ENCODE measurements at places on chromosomes 12 and 14.

DNA sequence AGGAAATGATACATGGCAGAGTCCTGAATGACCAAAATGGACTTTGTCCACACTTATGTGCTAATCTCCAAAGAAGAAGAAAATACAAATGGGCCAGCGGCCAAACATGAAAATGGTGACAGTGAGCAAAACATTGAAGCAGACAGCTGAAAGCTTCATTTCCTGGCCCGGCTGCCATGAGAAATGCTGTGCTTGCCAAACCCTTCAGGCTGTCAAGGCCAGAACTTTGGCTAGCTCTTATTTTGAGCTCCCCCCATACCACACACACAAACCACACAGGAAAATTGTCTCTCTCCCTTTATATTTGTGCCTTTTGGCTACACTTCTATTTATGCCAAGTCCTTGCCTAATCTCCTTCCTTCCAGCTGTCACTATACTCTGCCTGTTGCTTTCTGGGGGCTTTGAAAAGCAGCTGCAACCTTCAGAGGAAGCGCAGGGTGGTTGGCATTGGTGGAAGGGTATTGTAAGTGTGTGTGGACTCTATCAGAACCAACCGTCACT is 323.8 kb downstream of the RAD51B start:
- DNase-seq: no peak

DNA sequence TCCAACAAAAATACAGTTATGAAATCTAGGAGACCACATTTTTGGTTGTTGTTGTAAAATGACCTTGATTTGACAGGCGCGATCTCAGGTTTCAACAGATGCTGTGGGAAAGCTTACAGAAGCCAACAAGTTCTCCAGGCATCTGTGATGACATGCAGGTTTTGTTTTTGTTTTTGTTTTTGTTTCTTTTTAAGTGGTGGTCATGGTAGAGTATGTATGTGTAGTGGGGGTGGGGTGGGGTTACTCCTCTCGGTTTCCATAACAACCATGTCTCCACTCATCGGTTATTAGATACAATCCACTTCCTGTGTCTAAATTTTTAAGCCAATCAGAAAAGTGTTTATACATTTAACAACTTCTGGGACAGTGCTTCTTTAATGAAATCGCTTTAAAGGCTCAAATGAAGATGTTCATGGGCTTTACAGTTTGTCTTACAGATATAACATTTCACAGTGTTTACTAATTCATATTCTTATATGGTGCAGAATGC is 199.9 kb upstream of the FOXN3 start:
- no peak for DNase-seq

DNA sequence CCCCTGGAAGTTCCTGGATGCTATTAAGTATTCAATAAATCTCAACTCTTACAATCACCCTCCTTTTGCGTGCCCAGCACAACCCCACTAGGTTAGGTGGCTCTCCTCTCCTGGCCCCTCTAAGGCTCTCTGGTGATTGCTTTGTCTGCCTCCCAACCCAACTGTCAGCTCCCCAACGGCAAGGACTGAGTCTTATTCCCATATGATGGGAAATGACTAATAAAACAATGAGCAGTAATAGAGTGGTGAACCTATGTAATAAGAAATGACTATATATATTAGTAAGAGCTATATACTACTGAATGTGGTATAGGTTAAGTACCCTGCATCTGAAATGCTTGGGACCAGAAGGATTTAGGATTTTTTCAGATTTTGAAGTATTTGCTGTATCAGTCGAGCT is 8.1 kb downstream of the APPL2 start:
- DNase-seq: no peak

DNA sequence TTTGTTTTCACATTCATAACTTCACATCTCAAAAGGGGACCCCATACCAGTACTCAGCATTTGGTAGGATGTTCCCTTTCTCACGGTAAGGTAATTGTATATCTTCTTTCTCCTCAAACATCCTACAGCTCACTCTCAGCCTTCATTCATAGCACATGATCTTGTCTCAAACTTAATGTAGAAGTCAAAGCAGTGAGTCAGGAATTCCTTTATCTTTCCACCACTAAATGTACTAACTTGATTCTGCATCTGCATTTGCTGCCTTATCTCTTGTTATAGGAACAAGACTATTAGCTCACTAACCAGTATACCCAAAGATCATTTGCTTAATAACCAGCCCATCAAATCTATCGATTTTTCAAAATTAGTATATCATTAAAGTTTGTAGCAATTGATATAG is 22.9 kb downstream of the CPSF2 start:
- no peak for DNase-seq

GRCh38 chr12:47762850-47763465 is 4.3 kb upstream of the RAPGEF3 start:
- DNase-seq: no peak

DNA sequence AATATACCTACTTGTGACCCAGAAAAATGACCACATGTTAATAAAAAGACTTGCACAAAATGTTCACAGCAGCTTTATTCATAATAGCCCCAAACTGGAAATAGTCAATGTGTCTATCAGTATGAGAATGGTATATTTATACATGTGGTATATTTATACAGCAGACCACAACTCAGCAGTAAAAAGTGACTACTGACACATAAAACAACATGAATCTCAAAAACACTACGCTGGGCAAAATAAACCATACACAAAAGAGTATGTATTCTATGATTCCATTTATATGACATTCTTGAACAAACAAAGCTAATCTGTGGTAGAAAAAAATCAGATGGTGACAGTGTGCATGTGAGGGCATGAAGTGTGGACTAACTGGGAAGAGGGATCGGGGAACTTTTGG is 35.1 kb downstream of the ARF6 start:
- no peak for DNase-seq

DNA sequence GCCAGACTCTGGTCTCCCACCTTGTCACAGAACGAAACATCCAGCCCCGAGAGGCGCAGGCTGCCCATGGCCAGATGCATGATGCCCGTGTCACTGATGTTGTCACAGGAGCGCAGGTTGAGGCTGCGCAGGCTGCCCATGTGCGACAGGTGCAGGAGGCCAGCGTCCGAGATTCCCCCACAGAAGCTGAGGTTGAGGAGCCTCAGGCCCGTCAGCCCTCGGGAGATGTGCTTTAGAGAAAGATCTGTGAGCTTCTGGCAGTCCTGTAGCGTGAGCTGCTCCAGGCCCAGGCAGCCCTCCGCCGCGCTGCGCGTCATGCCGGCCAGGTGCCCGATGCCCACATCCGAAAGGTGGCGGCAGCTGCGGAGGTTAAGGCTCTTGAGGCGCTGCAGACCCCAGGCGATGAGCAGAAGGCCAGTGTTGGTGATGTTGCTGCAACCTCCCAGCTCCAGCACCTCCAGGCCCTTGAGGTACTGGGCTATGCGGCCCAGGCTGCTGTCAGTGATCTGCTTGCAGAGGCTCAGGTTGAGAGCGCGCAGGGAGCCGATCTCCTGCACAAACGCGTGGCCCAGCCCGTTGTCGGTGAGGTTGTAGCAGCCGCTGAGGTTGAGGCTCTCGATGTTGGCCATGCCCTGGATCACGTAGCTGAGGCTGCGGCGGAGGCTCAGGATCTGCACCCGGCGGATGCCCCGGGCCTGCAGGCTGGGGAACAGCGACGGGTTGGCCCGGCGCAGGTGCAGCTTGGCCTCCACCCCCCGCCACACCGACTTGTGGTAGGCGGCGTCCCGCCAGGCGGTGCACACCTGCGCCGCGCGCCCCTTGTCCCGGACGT is 991 bp downstream of the FBXL14 start:
- DNase-seq: peak; percentile 47

GRCh38 chr12:5479761-5480160 is 47.9 kb downstream of the NTF3 start:
- no peak for DNase-seq

DNA sequence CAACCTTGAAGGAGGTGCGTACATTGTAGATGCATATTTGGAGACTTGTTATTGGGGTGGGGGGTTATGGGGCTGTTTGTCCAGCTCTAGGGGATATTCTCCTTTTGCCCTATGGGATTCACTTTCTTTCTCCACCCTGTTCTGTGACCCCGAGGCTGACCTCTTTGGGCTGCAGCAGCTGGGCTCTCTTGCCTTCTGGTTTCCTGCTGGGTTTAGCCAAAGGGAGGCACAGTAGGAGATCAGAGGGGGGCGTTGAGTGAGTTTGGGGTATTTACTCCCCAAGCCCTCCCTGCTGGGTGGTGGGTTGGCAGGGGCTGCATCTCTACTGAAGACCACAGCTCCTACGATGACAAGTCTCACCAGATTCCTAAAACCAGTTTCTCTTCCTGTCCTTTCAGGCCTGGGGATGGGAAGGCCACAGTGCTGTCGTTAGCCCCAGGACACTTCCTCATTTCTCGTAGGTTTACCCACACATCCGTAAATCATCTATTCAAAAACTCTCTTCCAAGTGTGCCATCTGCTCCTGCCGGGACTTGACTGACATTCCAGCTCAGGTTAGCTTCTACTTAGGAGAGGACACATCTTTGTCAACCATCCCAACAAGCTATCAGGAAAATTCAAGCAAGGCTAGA is 127.1 kb downstream of the TMEM30B start:
- DNase-seq: no peak

DNA sequence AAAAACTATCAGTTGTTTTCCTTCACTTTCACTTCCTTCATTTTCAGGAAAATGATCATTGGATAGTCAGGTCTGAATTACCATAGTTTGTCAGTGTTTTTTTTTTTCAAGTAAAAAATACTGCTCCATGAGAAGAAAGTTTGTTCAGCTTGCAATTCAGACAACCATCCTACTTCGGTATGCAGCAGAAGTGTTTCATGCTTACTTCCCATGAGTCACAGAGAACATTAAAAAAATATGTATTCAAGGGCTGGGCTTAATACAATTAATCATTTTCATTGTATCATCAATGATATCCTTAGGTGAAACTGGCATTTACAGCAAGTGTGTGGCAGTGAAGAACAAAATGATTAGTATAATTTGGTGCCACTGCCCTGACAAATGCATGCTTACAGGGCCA is 21.6 kb downstream of the PYM1 start:
- DNase-seq: no peak

- peak; percentile 77 for DNase-seq
Measured at GRCh38 chr12:63779498-63780481, at the start of gene RXYLT1. TSS of gene RXYLT1 (plus strand) at chr12:63779909. CDS start at chr12:63779961, 52 bp downstream.

DNA sequence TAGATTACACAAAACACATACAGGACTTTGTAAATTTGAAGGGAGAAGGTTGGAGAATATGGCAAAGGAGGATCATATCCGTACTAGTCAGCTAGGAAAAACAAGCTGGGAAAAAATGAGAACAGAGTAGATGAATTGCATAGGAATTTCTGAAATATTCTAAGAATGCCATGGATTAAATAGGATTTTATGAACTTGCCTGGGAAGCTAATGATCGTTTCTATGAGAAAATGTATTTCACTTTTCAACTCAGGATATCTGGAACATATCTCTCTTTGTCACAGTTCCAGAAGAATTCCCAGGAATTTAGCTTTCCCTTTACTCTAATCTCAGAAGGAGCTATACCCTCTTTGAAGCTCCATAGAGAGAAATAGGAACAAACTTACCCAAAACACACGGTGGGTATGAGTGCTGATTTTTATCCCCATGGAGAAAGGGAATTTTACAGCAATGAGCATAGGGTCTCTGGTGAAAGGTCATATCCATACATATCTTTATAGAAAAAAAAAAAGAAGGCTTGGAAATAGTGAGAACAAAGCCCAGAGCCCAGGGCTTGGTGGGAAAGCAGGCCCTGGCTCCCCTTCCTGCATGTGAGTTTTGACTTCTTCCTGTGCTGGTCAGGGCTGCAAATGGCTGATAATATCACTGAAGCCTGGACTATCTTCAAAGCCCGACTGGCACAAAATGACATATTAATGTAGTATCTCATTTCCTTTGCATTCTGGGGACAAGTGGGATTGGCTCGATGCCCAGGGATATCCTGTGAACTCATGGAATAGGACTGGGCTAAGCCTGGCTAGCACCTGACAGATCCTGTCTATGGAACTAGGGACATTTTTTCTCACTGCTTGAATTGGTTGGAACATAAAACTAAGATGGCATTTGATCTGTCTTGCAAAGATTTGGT is 136.3 kb downstream of the AEBP2 start:
- DNase-seq: no peak

- DNase-seq: no peak
Measured at GRCh38 chr12:66063916-66064315, 66.6 kb downstream of the LLPH start.

GRCh38 chr12:24349051-24349799 is 399.8 kb upstream of the SOX5 start:
- no peak for DNase-seq

- DNase-seq: peak; percentile 44
Measured at GRCh38 chr14:104827177-104828055, 26.5 kb downstream of the ZBTB42 start.

- no peak for DNase-seq
Measured at GRCh38 chr12:5185435-5186069, 141.9 kb downstream of the KCNA5 start.

DNA sequence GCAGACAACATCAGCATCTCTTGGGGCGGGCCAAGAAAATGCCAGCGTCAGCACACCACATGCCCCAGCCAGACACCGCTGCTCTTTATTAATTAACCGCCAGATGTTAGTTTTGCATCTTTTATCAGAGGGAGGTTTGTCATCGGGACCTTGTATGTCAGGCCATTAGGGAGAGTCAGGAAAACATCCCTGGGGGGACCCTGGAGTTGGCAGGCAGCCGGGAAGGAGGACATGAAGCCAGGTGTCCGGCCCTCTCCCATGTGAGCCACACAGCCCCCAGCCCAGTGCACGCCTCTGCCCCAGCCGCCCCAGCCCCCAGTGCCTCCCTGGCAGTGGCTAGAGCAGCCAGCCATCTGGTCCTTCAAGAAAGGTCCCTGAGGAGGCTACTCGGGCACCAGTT is 56.9 kb upstream of the FAM222A start:
- DNase-seq: no peak

DNA sequence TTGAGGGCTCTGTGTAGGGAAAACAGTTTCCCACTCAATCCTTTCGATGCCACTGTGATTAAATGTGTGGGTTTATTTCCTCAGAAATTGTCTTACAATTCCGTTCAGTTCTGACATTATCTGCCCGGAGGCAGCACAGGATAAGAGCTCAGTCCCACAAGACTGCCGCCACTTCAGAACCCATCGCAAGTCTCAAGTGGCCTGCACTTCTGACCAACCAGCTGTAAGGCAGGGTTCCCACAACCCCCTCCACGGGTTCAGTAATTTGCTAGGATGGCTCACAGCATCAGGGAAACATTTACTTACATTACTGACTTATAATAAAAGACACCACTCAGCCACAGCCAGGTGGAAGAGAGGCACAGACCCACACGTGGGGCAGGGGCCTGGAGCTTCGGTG is 17.2 kb downstream of the BDKRB2 start:
- no peak for DNase-seq

GRCh38 chr12:20127413-20127812 is 240.9 kb upstream of the PDE3A start:
- no peak for DNase-seq

DNA sequence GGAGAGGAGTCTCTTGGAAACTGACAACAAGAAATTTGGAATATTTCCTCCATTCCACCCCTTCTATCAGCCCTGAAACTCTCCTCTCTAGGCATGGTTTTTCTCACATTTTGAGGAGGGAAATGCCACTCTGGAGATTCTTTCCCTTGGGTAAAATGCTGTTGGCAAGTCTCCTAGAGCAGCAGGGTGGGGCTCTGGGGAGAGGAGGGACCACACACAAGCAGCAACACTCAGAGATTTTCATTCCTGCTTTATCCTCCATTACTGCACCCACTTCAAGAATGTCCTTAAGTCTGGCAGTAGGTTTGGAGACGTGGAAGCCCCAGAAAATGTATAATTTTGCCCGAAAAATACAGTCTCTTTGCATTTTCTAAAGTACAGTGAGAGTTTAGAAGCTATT is 130.8 kb upstream of the FLRT2 start:
- no peak for DNase-seq

- DNase-seq: no peak
Measured at GRCh38 chr12:110002676-110003515, 3.7 kb downstream of the ANKRD13A start.

All from activated T-cell treated with anti-CD3 and anti-CD28 coated beads for 48 hours (primary cell).